ENCODE measurements at places on chromosomes 2 and 18. TPM values are rescaled to one million over a fixed set of nuclear protein-coding genes. Genes with fewer than 3 reads are reported as not detected.
A peak's percentile ranks its signal among the peaks of the same experiment; 100 is the strongest.

The CCDC148 gene
- not detected for total RNA-seq

The NAT8 gene
- not detected for total RNA-seq

The ST6GAL2 gene
- not detected for total RNA-seq

The CFAP221 gene
- total RNA-seq = not detected

The ZNF385B gene
- not detected for total RNA-seq

The STARD6 gene
- not detected for total RNA-seq

DNA sequence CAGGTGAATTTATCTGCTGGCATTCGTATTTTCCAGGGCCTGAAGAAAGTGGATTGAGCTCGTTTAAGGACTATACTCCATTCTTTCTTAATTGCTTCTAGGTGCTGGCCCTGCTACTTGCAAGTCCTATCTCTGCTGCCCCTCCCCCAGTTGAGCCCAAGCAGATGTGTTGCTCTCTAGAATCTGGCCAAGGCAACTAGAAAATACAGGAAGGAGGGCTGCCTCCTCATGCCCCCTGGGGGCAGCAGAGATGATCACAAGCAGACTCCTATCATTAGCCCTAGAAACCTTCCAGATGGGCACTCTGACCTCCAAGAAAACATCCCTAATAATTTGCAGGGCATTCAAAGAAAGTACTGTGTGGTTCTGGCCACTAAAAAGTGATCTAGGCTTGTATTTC is 72.5 kb upstream of the CYP26B1 start:
- H3K27ac ChIP-seq = no peak overlapping the region
- H3K4me1 ChIP-seq = no peaks in the 10 kb centered on the region
- no peak for DNase-seq

DNA sequence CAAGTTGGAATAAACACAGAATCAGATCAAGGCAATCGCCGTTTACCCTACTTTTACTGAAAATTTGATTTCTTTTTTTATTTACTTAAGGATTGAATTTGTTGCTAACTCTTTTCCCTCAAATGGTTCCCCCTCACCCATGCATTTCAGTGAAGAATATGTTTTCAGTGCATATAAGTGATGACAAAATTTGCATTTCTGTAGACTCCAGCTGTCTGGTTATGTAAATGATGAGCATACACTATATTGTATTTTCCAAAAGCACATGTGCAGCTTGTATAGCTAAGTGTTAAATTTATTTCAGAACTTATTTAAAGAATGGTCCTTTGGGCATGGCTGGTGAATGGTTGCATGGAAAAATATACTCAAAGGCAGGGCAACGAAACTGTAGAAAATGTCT is 437.7 kb downstream of the PTPRM start:
- H3K4me3 ChIP-seq = no peak overlapping the region
- H3K4me1 ChIP-seq = no peaks in the 10 kb centered on the region
- H3K36me3 ChIP-seq = no peaks in the 10 kb centered on the region
- H3K27me3 ChIP-seq = no peaks in the 10 kb centered on the region

GRCh38 chr18:48977914-48978313 is 27.1 kb upstream of the SMAD7 start:
- H3K27me3 ChIP-seq = peaks cover 50% of the 10 kb centered on the region
- no peaks in the 10 kb centered on the region for H3K36me3 ChIP-seq
- no peak for DNase-seq
- H3K4me3 ChIP-seq = no peak overlapping the region
- peaks cover 25% of the 10 kb centered on the region for H3K4me1 ChIP-seq
- no peak overlapping the region for H3K27ac ChIP-seq

DNA sequence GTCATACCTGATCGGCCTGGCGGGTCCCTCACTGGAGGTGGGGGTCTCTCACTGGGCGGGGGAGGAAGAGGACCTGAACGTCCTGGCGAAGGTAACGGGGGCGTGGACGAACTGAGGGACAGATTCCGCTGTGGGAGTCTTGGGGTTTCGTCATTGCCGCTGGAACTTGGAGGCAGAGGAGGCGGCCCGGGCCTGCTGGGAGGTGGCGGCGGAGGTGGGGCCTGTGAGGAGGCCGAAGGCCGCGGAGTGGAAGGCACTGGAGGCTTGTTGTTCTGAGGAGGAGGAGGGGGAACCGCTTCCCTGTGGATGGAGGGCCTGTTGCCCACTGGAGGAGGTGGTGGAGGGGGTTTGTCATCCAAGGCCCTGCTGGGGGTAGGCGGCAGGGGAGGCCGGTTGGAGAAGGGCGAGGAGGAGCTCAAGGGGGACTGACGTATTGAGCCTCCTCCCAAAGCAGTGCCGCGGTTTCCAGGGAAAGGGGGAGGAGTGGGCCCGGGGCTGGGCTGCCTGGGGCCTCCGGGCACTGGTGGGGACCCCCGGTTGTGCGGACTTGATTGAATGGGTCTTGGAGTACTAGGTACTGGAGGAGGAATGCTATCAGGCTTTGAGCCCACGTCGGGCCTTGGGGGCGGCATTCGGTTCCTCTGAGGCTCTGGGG is 25.8 kb downstream of the WIPF1 start:
- H3K36me3 ChIP-seq = peaks cover 87% of the 10 kb centered on the region
- DNase-seq = peak; percentile 18
- H3K4me1 ChIP-seq = peaks cover 58% of the 10 kb centered on the region
- H3K4me3 ChIP-seq = no peak overlapping the region
- H3K27ac ChIP-seq = peak overlapping the region; percentile 36
- H3K27me3 ChIP-seq = no peaks in the 10 kb centered on the region

DNA sequence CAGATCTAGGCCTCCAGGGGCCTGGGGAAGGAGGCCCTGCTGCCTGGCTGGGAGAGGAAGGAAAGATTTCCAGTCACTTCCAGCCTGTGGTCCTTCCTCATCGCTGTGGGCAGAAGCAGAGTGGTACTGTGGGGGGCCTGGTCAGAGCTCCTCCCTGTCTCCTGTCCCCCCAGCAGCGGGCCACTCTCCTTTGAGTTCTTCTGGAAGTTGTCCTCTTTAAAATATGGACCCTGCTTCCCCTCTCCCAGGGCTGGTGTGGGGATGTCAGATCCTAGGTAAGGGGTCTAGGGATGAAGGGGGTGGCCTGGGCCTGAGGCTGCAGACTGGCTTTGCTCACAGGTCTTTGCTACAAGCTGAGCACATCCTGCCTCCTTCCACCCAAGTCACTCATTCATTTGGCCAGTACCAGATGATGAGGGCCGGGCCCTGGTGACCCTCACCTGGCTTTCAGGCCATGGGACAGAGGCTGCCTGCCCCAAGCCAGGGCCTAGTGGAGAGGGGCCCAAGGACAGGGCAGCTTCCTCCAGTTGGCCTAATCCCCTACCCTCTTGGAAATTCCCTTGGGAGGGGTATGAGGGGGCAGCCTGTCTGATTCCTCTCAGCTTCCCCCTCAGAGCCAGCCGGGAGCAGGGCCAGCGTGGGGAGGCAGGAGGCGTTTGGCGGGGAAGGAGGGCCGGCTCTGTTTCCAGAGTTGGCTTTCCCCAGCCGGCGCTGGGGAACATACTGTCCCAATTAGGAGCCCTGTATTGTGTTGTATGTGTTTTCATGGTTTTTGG is 231.9 kb downstream of the DYSF start:
- no peaks in the 10 kb centered on the region for H3K36me3 ChIP-seq
- no peak overlapping the region for H3K27ac ChIP-seq
- no peak for DNase-seq
- H3K27me3 ChIP-seq = no peaks in the 10 kb centered on the region

DNA sequence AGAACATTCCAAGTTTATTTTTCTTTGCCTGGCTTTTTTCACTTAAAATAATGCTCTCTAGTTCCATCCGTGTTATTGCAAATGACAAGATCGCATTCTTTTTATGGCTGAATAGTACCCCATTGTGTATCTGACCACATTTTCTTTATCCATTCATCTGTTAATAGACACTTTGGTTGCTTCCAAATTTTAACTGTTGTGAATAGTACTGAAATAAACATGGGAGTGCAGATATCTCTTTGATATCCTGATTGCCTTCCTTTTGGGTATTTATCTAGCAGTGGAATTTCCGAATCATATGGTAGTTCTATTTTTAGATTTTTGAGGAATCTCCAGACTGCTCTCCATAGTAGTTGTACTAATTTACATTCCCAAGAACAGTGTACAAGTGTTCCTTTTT is 230.5 kb downstream of the FIGN start:
- H3K36me3 ChIP-seq = no peaks in the 10 kb centered on the region
- H3K27me3 ChIP-seq = no peaks in the 10 kb centered on the region
- H3K4me3 ChIP-seq = no peak overlapping the region

GRCh38 chr2:144131042-144131441 is 388.9 kb downstream of the ZEB2 start:
- peaks cover 7% of the 10 kb centered on the region for H3K36me3 ChIP-seq
- no peaks in the 10 kb centered on the region for H3K4me1 ChIP-seq
- H3K27me3 ChIP-seq = no peaks in the 10 kb centered on the region
- DNase-seq = no peak
- no peak overlapping the region for H3K4me3 ChIP-seq
- H3K27ac ChIP-seq = no peak overlapping the region

DNA sequence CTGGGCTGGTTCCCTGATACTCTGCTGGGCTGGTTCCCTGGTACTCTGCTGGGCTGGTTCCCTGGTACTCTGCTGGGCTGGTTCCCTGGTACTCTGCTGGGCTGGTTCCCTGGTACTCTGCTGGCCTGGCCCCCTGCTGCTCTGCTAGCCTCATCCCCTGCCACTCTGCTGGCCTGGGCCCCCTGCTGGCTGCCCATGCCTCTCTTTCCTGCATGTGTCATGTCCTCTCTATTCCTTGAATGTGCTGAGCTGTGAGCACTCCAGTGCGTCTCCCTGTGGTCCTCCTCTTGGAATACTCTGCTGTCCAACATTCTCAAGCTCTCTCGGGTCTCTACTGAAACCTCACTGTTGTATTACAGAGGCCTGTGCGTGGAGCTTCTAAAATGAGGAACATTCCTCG is 216.3 kb downstream of the RNF144A start:
- H3K4me1 ChIP-seq = peaks cover under 1% of the 10 kb centered on the region
- no peak for DNase-seq
- peaks cover 2% of the 10 kb centered on the region for H3K36me3 ChIP-seq
- no peak overlapping the region for H3K27ac ChIP-seq
- no peaks in the 10 kb centered on the region for H3K27me3 ChIP-seq

- H3K4me1 ChIP-seq = no peaks in the 10 kb centered on the region
- no peak for DNase-seq
- H3K27me3 ChIP-seq = no peaks in the 10 kb centered on the region
- no peaks in the 10 kb centered on the region for H3K36me3 ChIP-seq
- H3K27ac ChIP-seq = no peak overlapping the region
Measured at GRCh38 chr2:190584980-190585661, 50.6 kb upstream of the NEMP2 start.

GRCh38 chr2:215431778-215432758 is 3.8 kb downstream of the FN1 start:
- no peak for DNase-seq
- H3K4me3 ChIP-seq = no peak overlapping the region
- no peaks in the 10 kb centered on the region for H3K36me3 ChIP-seq
- H3K27ac ChIP-seq = no peak overlapping the region
- H3K27me3 ChIP-seq = peaks cover 59% of the 10 kb centered on the region
- peaks cover 16% of the 10 kb centered on the region for H3K4me1 ChIP-seq

- H3K4me1 ChIP-seq = no peaks in the 10 kb centered on the region
- H3K4me3 ChIP-seq = no peak overlapping the region
- no peaks in the 10 kb centered on the region for H3K36me3 ChIP-seq
Measured at GRCh38 chr2:163897799-163898198, 162.0 kb upstream of the FIGN start.

DNA sequence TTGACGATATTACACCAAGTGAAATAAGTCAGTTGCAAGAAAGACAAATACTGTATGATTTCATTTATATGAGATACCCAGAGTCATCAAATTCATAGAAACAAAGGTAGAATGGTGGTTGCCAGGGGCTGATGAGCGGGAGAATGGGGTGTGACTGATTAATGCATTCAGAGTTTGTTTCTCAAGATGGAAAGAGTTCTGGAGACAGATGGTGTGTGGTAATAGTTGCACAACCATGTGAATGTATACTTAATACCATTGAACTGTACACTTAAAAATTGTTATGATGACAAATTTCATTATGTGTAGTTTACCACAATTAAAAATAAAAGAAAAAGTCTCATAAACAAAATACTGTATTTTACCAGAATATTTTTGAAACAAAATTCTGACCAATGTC is 117.3 kb downstream of the PIGN start:
- H3K27me3 ChIP-seq = no peaks in the 10 kb centered on the region
- peaks cover 12% of the 10 kb centered on the region for H3K36me3 ChIP-seq
- H3K27ac ChIP-seq = no peak overlapping the region
- no peaks in the 10 kb centered on the region for H3K4me1 ChIP-seq
- H3K4me3 ChIP-seq = no peak overlapping the region

- peaks cover 11% of the 10 kb centered on the region for H3K4me1 ChIP-seq
- DNase-seq = no peak
- no peaks in the 10 kb centered on the region for H3K36me3 ChIP-seq
- no peaks in the 10 kb centered on the region for H3K27me3 ChIP-seq
- H3K27ac ChIP-seq = no peak overlapping the region
- no peak overlapping the region for H3K4me3 ChIP-seq
Measured at GRCh38 chr2:174786066-174786725, 21.9 kb upstream of the CHRNA1 start.

- H3K4me1 ChIP-seq = peaks cover 9% of the 10 kb centered on the region
- no peak overlapping the region for H3K27ac ChIP-seq
- DNase-seq = no peak
- H3K4me3 ChIP-seq = no peak overlapping the region
Measured at GRCh38 chr2:239756031-239756789, 268.9 kb downstream of the NDUFA10 start.

DNA sequence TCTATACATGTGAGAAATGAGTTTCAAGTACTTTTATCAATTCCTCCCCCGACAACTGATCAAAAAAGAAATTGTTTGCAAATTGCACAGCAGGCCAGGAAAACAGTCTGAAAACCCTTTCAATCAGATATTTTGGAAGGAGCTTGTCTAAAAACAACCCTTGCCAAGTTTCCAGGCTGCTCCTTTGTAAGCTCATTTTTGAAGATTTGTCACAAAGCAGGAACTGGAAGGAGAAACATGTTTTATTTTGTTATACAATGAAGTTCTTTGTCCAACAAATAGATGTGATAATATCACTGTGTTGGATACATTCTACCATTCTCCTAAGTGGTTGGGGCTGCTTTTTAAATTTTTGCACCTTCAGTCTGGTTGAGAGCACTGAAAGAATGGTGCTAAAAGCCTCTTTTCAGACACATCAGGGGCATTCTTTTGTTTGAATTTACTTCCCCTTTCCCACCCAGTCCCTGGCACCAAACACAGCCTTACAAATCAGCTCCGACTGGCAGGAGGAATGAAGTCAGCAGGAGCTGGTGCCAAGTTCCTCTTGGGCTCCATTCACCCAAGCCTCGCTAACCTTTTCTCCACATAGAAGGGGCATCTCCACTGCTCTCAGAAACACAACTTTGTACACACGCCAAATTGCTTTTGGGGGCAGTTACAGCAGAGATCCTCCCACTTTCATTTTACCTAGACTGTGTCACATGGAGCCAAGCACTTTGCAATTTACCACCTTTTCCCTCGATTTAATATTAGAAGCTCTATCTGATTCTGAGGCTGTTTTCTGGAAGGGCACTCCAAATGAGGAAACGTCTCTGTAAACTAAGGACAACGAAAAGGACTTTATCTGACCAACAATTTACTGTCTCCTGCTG is 88.0 kb downstream of the C1D start:
- no peaks in the 10 kb centered on the region for H3K27me3 ChIP-seq
- no peak overlapping the region for H3K4me3 ChIP-seq
- DNase-seq = no peak
- H3K4me1 ChIP-seq = no peaks in the 10 kb centered on the region

Measured in activated CD8-positive, alpha-beta T cell treated with anti-CD3 and anti-CD28 coated beads, Interleukin-2, amount 10 ng/mL, durations not matched to agents 7 days and 5 days (primary cell).